Cerebellar nuclear complex (tissue), 1 donor: ENCODE measurements at places on chromosomes 3 and 15.

GRCh38 chr3:37806505-37807200, 55.0 kb upstream of the CTDSPL start:
- no peak for DNase-seq

DNA sequence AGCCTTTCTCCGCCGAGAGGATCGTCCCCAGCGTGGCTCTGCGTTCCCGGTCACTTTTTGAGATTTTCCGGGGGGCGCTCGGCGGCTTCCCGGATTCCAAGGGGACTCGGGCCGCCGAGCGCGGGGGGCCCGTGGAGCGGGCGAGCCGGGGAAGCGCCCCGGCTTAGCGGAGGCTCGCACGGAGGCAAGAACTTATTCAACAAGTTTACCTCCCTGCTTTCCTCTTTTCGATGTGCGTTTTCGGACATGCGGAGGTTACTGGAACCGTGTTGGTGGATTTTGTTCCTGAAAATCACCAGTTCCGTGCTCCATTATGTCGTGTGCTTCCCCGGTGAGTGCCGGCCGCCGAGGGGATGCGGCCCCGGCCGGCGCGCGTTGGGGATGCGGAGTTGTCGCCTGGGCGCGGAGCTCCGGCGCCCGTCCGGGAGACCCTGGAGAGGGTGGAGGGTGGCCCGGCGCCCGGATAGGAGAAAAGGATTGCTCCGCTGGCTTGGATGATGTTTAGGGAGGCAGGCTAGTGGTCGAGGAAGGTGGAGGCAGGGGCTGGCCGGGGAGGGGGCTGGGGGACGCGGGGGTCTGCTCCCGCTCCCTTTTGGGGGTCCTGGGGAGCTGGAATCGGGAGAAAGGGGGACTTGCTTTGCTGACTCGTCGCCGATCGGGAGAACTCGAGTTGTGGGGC, 810 bp downstream of the PTPRG start:
- DNase-seq, result no peak

GRCh38 chr3:195106418-195106906, 164.5 kb downstream of the XXYLT1 start:
- DNase-seq, result no peak

DNA sequence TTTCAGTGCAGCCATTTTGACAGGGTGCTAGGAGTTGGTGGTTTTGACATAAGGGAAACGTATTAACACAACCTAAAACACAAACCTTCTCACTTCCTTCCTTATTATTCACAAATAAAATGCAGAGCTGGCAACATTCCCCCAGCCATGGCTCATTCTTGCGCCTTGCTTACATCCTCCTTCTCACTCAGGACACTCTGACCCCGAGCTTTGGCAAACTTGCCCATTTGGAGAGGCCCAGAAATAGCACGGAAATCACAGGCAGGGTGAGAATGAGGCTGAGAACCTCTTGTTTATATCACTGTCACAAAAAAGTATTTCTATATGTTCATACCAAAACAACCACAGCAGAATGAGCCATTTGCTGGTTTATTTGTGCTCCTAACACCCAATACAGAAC, 244.3 kb downstream of the NTRK3 start:
- no peak for DNase-seq

GRCh38 chr3:51257870-51258269, 127.2 kb upstream of the MANF start:
- DNase-seq, result no peak

DNA sequence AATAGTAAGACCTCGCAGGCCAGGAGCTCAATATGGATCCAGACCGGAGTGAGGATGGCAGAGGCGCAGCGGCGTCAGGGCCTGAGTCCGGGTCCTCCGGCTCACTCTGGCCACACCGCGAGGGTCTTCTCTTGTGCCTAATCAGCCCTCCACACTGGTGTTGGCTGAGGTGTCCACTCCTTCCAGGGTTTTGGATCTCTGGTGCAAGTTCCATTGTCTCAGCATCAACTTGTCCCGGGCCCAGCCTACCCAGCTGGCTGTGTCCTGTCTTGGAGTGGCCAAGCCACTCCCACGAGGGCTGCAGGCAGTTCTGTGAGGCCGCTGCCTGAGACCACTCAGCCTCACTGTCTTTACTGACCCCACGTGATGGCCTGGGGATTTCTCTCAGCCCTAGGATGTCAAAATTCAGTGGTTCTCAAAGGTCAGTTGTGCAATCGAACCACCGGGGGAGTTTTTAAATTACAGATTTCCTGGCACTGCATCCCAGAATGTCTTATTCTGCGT, 12.6 kb upstream of the GOLGA6L7 start:
- DNase-seq, result no peak

GRCh38 chr3:58996730-58997129, 53.1 kb downstream of the CFAP20DC start:
- DNase-seq, result no peak

DNA sequence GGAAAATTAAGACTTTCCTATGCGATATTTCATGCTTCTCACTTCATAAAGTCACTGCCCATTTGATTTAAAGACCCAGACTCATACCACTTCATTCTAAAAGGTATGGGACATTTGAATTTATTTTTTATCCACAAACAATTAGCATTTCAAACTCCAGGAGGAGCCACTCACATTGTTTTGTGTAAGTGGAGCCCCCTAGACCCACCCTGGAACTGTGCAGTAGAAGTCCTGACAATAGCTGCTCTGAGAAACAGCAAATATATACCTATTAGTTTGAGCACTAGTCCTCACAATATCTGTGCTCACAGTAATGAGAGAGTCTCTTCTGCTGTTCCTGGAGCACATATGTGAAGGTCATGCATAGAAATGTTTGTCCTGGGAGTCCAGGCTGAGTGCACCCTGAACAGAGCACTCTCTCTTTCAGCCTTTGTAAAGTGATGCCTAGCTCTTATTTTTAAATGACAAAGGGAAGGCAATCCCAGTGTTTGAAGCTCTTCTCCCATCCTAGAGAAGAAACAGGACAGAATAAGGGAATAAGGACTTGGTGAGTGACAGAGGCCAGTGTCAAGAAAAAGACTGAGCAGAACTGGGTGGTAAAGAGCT, 127.5 kb upstream of the STRIT1 start:
- no peak for DNase-seq

DNA sequence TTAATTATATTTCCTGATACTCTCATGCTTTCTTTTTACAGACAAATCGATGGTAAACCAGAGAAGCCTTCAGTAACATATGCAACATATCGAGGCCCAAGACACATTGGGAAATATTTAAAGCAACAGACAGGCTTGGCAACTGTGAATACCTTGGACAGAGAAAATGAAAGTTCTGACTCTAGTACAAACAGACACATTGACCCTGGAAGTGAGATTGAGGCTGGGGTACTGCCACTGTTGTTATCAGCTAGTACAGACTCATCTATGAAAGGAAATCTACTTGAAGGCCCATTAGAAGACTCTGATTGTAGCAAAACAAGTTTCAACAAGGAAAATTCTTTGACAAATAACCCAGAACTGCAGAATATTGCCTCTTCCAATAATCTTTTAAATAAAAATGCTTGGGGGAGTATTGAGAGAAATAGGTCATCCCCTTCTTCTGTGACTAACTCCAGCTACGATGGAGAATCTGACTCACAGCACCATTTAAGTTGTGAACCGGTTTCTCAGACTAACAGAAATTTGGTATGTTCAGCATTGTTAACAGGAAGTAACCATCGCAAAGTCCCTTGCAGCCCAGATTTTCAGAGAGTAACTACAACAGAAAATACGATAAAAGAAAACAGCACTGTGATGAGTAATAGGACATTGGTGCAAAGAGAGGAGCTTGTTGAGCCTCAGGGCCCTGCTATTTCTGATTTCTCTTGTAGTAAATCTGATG, 50.2 kb downstream of the CRYBG3 start:
- DNase-seq, result no peak
